ENCODE measurements at places on chromosomes 16 and 17.

DNA sequence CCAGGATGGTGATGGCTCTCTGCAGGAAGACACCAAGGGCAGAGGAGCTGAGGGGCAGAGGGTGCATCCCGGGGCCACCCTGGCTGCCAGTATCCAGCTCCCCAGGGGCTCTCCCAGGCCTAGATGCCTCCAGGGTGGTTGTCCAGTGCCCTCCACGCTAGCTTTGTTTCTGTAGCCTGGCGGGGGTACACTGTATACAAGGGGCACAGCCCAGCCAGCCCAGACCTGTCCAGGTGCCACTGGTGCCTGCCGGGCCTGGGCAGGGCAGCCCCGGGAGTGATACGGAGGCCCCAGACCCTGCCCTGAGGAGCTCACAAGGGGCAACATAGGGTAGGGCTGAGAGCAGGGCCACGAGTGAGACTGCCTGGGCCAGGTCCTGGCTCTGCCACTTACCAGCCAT lies 14.6 kb upstream of the TRPV3 start:
- no peaks in the 10 kb centered on the region for H3K27me3 ChIP-seq
- H3K4me1 ChIP-seq, result no peaks in the 10 kb centered on the region
- no peaks in the 10 kb centered on the region for H3K36me3 ChIP-seq
- H3K27ac ChIP-seq, result no peak overlapping the region
- no peak overlapping the region for H3K4me3 ChIP-seq
- DNase-seq, result no peak

- no peaks in the 10 kb centered on the region for H3K4me1 ChIP-seq
- no peak overlapping the region for H3K27ac ChIP-seq
- no peaks in the 10 kb centered on the region for H3K36me3 ChIP-seq
Measured at GRCh38 chr17:65514082-65514481, 47.4 kb downstream of the AXIN2 start.

- H3K36me3 ChIP-seq, result no peaks in the 10 kb centered on the region
- H3K27ac ChIP-seq, result no peak overlapping the region
- H3K4me3 ChIP-seq, result no peak overlapping the region
- no peaks in the 10 kb centered on the region for H3K4me1 ChIP-seq
Measured at GRCh38 chr16:73000020-73000906, 47.7 kb downstream of the ZFHX3 start.

- peaks cover 10% of the 10 kb centered on the region for H3K36me3 ChIP-seq
- no peaks in the 10 kb centered on the region for H3K4me1 ChIP-seq
- no peak overlapping the region for H3K27ac ChIP-seq
- DNase-seq, result no peak
- no peaks in the 10 kb centered on the region for H3K27me3 ChIP-seq
Measured at GRCh38 chr17:19329839-19330238, 32.7 kb downstream of the B9D1 start.

DNA sequence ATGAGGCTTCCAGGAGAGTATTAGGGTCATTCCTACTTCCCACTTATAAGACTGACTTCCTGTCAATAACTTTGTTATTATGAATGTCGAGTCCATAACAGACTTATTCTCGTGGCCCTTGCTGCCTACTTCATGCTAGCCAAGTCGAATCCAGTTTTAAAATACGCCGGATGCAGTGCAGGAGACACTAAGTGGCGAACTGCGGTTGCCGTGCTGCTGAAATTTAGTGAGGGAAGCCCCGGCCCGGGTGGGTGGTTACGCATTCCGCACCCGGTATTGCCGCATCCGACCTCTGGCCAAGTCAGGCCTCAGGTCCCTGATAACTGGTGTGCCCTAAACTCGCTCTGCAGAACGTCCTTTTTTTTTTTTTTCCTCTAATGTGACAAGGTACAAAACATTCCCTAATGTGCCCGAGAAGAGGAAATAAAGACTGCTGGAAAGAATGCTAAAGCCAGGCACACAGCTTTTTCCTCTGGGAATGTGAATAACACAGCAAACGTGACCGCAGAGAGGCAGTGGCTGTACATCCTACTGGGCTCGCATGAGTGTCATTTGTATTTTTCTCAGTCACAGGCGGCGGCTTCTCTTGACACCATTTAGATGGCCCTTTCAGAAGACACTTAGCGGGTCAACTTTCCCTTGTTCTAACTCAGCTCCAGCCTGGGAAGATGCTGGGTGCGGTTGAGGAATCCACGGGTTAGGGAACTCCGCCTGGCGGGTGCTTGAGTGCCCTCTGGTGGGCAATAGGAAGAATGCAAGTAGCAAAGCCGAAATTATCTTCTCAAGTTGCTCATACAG lies 7.1 kb upstream of the AKTIP start:
- peaks cover 17% of the 10 kb centered on the region for H3K4me1 ChIP-seq
- no peaks in the 10 kb centered on the region for H3K27me3 ChIP-seq
- peak; percentile 85 for DNase-seq
- peak overlapping the region; percentile 16 for H3K4me3 ChIP-seq

DNA sequence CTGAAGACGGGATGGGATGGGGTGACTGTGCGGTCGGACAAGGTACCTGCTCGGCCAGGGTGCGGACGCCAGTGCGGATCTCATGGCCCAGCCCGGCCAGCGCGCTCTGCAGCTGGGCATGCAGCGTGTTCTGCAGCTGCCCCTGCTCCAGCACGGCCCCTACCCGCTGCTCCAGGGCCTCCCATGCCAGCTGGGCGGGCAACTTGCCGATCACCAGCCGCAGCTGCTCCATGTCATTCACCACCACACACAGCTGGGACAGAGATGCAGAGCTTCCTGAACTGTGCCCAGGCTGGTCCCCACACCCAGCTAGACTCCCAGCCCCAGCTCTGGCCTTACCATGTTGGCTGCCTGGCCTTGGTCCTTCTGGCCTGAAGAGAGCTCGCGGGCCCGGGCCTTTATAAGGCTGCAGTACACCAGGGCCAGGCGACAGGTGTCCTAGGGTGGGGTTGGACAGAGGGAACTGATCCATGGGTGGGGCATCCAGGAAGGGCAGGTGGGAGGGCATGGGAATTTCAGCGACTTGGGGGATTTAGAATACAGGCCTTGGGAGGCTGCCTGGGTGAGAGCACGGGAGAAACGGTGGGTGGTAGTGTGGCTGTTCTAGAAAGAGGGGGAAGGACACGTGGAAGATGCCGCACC lies 9.8 kb downstream of the UNC13D start:
- no peak for DNase-seq
- no peaks in the 10 kb centered on the region for H3K36me3 ChIP-seq
- H3K4me1 ChIP-seq, result no peaks in the 10 kb centered on the region
- no peaks in the 10 kb centered on the region for H3K27me3 ChIP-seq
- no peak overlapping the region for H3K27ac ChIP-seq

Measured in endothelial cell of umbilical vein (primary cell).